ENCODE measurements at places on chromosomes 2 and 18.

- DNase-seq, result no peak
Measured at GRCh38 chr18:78303519-78304191, 676.0 kb upstream of the SALL3 start.

DNA sequence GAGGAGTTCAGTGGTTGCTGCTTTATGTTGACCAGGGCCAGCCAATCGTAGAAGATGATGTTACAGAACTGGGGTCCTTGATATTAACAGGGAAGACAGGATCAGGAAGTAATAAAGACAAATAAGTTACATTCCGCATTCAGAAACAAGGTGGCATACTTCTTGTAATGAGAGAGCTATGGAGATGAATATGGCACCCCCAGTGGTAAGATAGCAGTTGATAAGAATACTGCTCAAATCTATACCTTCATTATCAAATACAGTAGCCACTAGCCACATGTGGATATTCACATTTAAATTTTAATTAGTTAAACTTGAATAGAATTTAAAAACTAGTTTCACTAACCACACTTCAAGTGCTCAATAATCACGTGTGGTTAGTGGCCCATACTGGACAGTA, 290.4 kb upstream of the RBMS1 start:
- no peak for DNase-seq

DNA sequence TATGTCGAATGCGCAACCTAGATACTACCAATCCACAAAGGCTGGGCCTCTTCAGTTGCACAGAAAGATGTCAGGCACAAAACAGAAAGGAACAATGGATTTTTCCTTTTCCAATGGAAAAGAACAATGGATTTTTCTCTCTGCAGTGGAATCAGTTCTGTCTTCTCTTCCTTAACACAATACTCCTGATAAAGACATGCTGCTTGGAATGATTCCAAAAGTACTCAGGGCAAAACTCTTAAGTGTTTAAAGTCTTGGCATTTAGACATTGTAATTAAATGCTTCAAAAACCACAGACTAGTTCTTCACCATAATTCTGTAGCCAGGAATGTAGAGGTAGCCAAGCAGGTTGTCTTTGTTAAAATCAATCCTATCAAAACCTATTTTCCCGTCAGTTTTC, 46.7 kb upstream of the FLACC1 start:
- no peak for DNase-seq

DNA sequence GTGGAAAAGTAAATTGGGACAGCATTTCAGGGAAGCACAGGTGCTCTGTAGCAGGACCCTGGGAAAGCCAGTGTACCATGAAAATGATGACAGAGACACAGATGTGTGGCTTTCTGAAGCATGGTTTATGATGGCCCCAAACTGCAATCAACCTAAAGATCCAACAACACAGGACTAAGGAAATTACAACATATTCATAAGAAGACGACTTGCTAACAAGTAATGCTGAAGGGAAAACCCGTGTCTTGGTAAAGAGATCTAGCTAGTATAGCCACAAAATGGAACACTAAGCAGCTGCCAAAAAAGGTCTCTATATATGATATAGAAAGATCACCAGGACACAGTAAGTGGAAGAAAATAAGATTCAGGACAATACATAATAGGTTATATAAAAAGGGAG, 53.2 kb downstream of the UXS1 start:
- DNase-seq, result peak; percentile 43

GRCh38 chr2:33459745-33460144, 16.7 kb upstream of the RASGRP3 start:
- DNase-seq, result no peak

GRCh38 chr2:108786008-108786353, 590 bp upstream of the CCDC138 start:
- no peak for DNase-seq

GRCh38 chr18:8468921-8469335, 140.3 kb upstream of the RAB12 start:
- no peak for DNase-seq

- DNase-seq, result no peak
Measured at GRCh38 chr2:10909996-10910341, 1.8 kb upstream of the KCNF1 start.

GRCh38 chr2:179764710-179765109, 96.7 kb downstream of the ZNF385B start:
- peak; percentile 17 for DNase-seq

- DNase-seq, result peak; percentile 45
Measured at GRCh38 chr18:35770376-35771014, 189.0 kb downstream of the GALNT1 start.

GRCh38 chr2:16022548-16023240, 82.3 kb downstream of the MYCN start:
- no peak for DNase-seq

DNA sequence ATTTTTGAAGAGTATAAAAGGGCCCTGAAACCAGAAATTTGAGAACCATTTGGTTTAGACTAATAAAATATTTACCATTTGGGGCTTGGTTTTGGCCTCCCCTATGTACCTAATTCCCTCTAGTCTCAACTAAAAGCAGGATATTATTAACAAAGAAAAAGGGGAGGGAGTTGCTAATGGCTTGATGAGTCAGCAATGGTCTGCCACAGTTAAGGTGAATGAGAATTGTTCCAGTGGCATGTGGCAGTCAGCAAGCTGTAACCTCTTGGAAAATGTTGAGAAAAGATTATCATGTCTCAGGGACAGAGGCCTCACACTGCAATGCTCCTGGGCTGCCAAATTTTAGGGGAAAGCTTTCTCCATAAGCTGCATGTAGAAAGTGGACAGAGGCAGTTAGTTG, 20.1 kb upstream of the SLC39A10 start:
- no peak for DNase-seq

DNA sequence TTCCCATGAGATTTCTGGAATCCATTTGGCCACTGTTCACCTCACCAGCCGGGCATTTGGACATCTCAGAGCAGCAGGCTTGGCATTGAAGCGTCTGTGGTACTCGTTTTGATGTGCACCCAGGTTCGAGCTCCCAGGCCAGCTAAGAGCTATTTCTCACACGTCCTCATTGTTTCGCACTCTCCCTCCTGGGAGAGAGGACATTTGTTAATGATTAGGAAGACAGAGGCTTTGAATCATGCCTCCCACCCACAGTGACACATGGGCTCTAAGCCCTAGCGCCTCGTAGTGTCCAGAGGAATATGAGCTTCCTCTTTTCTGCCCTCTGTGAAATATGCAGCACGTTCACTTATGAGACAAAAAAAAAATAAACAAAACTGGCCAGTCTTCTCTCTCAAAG, 361.8 kb downstream of the RND3 start:
- DNase-seq, result peak; percentile 28

- DNase-seq, result no peak
Measured at GRCh38 chr2:8623958-8624591, 57.8 kb upstream of the ID2 start.

GRCh38 chr18:7562491-7562890, 4.6 kb upstream of the PTPRM start:
- DNase-seq, result no peak

- peak; percentile 19 for DNase-seq
Measured at GRCh38 chr2:195470622-195471021, 186.4 kb upstream of the SLC39A10 start.

DNA sequence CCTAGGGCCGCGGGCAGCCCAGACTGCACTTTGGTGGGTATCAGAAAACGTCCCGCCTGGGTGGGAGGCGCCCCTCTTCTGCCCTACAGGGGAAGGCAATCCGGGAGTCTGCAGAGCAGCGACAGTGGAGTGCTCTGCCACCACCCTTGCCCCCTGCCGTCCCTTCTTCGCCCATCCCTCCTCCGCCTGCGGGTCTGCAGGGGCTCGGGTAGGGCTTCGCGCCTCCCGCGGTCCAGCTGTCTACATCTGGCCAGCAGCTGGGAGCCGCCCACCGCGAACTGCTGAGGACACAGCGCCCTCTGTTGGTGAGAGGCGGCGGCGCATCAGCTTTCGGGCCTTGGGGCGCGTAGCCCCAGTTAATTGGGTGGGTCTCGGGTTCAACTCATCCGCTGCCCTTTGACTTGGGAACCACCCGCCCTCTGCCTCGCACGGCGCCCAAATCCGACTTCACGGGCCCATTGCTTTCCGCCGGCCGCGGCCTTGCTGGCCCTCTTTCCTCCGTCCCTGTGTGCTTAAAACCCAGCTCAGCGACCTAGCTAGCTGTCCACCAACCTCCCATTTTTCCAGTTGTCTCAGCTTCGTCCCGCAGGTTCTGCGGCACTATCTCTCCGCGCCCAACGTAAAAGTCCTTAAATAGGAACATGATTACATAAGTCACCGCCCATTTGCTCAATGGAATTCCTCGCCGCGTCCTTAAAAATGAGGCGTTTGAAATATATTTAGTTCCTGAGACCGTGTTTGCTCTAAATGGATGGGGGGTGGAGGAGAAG, 17.6 kb downstream of the WNT10A start:
- DNase-seq, result peak; percentile 84

- peak; percentile 8 for DNase-seq
Measured at GRCh38 chr18:23587220-23587642, 925 bp upstream of the NPC1 start.

DNA sequence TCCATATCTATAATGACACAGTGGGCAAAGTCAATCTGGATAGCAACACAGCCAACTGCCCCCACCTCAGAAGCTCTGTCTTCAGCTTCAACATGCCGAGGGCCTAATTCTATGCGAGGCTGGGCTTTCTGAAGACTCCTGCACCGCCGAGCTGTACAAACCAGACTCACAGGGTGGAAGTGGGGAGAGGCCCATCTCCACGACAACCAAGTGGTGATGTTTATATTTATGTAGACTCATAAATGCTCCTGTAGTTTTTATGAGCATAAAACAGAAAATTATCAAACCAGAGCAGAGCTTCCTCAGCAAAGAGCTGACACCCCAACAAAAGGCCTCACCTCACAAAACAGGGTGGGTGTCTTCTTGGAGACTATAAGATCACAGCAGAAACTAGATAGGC, 77.0 kb upstream of the LGALSL start:
- no peak for DNase-seq

DNA sequence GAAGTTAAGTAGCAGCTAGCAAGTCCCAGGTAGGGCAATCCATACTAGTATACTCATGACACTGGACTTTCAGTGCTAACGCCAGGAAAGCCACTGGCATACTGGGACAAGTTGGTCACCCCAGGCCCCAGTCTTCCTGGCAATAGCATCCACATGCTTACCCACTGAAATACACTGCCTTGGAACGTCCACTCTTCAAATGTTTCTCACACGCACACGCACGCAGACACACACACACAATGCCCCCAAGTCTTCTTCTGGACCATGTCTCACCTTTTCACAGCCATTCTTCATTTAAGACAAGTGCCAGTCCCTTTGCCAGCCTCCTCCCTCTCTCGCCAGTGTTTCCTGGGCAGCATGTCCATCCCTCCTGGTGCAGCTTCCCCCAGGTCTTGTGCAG, 8.7 kb upstream of the TEX261 start:
- DNase-seq, result no peak

DNA sequence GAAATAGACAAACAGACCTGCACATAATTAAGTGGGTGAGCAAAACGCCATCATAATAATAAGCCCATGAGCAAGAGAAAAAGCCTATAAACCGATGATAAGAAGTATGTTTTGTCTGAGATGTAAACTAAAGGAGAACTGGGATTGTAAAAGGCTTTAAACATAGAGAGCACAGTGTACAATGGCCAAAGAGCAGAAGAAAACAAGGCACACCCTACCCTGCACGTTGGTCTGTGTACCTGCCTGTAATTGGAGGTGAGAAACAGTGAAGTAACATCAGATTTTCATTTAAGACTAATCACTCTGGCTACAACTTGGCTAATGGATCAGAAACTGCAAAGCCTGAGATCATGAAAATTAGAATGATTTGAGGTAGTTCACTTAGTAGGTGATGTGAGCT, 1094.7 kb upstream of the GYPC start:
- no peak for DNase-seq

- no peak for DNase-seq
Measured at GRCh38 chr2:36729067-36729466, 32.6 kb downstream of the VIT start.

- no peak for DNase-seq
Measured at GRCh38 chr18:77153404-77153803, 20.8 kb upstream of the MBP start.

DNA sequence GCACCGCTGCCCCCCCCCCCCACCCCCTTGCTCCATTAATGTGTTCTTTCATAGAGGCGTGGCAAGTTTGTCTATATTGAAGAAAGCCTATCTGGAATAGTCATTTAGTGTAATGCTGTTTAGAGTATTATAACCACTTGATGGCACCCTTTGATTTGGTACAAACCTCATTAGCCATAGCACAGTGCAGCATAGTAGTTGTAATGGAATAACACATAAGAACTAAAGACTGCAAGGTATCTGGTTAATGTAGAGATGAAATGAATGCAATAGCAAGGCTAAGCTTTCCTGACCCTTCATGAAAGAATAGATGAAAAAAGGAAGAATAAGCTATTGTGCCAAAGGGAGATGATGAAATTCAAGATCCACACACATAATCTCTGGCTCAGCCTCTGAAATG, 81.9 kb downstream of the EHBP1 start:
- DNase-seq, result peak; percentile 41

- no peak for DNase-seq
Measured at GRCh38 chr2:28161466-28161865, 231.2 kb upstream of the FOSL2 start.

GRCh38 chr2:144099340-144099739, 420.6 kb downstream of the ZEB2 start:
- DNase-seq, result no peak

Data from GM12865 (cell line).